ENCODE measurements at places on chromosomes 12 and 14. TPM values are rescaled to one million over a fixed set of nuclear protein-coding genes. Genes with fewer than 3 reads are reported as not detected.

GPR84 gene
- not detected for total RNA-seq

NEK9 gene
- 20.1 TPM for total RNA-seq

RNASE11 gene
- not detected for total RNA-seq

GNPNAT1 gene
- total RNA-seq = 47.4 TPM

CHPT1 gene
- 38.2 TPM for total RNA-seq

FGF23 gene
- not detected for total RNA-seq

POLR3B gene
- 17.3 TPM for total RNA-seq

SYNE3 gene
- total RNA-seq = 0.15 TPM

ITGB7 gene
- total RNA-seq = 2.8 TPM

DPF3 gene
- 3.0 TPM for total RNA-seq

OSBPL8 gene
- 64.0 TPM for total RNA-seq

IGF1 gene
- total RNA-seq = not detected

FOXM1 gene
- total RNA-seq = 0.60 TPM

PLEKHD1 gene
- 0.10 TPM for total RNA-seq

TAS2R31 gene
- total RNA-seq = not detected

RASSF3 gene
- 16.0 TPM for total RNA-seq

PPP1R36 gene
- 2.6 TPM for total RNA-seq

SERPINA12 gene
- total RNA-seq = not detected

GPR137C gene
- total RNA-seq = 0.35 TPM

NTF3 gene
- 3.3 TPM for total RNA-seq

SLC15A5 gene
- total RNA-seq = not detected

KLRC3 gene
- total RNA-seq = not detected

RIN3 gene
- total RNA-seq = 2.1 TPM

IRAK4 gene
- 19.9 TPM for total RNA-seq

MMP14 gene
- 180 TPM for total RNA-seq

FAM222A gene
- 3.1 TPM for total RNA-seq

SPIC gene
- total RNA-seq = not detected

FOXN4 gene
- not detected for total RNA-seq

HOXC11 gene
- 0.69 TPM for total RNA-seq

PA2G4 gene
- total RNA-seq = 159 TPM

FANCM gene
- total RNA-seq = 4.7 TPM

MDGA2 gene
- total RNA-seq = not detected

TAS2R19 gene
- total RNA-seq = 11.6 TPM

RAD9B gene
- 0.52 TPM for total RNA-seq

MYBPC1 gene
- not detected for total RNA-seq

PTGER2 gene
- 8.7 TPM for total RNA-seq

PARP2 gene
- 4.2 TPM for total RNA-seq
